Subcutaneous preadipocyte (primary cell): ENCODE measurements at places on chromosomes 1 and 21. TPM values are rescaled to one million over a fixed set of nuclear protein-coding genes. Genes with fewer than 3 reads are reported as not detected.

SLC22A15 gene
- 7.0 and 8.1 TPM in 2 replicates for total RNA-seq

C2CD4D gene
- total RNA-seq = not detected in 2 replicates

ACOT11 gene
- total RNA-seq = 2.9 and 3.7 TPM in 2 replicates

DIO1 gene
- total RNA-seq = not detected in 2 replicates

NUP210L gene
- total RNA-seq = under 0.01 TPM in 2 replicates

RGS16 gene
- 0.20 and 0.37 TPM in 2 replicates for total RNA-seq

RGS1 gene
- total RNA-seq = not detected in 2 replicates

VHLL gene
- total RNA-seq = 0.39 TPM in 1 of 2 replicates, not detected in the other

SPRR2B gene
- not detected in 2 replicates for total RNA-seq
